ENCODE measurements at places on chromosomes 6 and 20. TPM values are rescaled to one million over a fixed set of nuclear protein-coding genes. Genes with fewer than 3 reads are reported as not detected.
A peak's percentile ranks its signal among the peaks of the same experiment; 100 is the strongest.

DNA sequence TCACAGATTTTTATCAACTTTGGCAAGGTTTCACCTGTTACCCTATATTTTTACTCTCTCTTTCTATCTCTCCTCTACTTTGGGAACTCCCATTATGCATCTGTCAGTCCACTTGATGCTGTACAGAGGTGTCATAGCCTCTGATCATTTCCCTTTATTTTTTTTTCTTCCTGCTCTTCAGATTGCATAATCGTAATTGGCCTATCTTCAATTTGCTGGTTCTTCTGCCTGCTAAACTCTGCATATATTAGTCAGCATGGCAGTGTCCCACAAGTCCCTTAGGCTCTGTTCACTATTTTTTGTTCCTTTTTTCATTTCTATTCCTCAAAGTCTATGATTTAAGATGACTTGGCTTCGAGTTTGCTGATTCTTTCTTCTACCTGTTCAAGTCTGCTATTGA, 44.7 kb upstream of the MICB start:
- no peak overlapping the region for H3K4me3 ChIP-seq
- no peak for DNase-seq
- H3K36me3 ChIP-seq: no peaks in the 10 kb centered on the region

- no peaks in the 10 kb centered on the region for H3K4me1 ChIP-seq
- no peaks in the 10 kb centered on the region for H3K27me3 ChIP-seq
- H3K27ac ChIP-seq: no peak overlapping the region
- no peak overlapping the region for H3K4me3 ChIP-seq
- DNase-seq: no peak
- no peaks in the 10 kb centered on the region for H3K36me3 ChIP-seq
Observed at GRCh38 chr6:39669973-39670342, 55.2 kb downstream of the KIF6 start.

DNA sequence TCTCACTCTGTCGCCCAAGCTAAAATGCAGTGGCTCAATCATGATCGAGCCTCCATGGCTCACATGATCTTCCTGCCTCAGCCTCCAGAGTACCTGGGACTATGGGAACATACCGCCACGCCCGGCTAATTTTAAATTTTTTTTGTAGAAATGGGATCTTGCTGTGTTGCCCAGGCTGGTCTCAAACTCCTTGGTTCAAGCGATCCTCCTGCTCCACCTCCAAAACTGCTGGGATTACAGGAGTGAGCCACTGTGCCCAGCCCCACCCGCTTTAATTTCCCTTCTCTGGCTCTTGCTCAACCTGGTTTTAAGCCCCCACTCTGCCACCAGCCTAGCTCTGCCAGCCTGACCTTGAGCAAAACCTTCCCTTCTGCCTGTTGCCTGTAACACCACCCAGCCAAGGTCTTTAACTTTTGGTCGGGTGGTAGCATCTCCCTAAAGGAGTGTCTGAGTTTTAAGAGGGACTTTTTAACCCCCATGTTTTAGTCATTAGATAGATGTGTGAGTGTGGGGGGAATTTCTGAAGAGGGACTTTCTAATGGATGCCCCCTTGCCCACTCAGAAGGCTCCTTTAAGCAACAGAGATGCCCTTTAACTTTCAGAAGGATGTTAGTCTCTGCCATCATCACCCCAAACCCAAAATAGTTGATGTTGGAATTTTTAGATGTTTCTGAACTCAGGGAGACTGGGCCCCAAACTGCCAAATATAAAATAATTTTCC, 71.8 kb upstream of the FOXP4 start:
- H3K4me3 ChIP-seq: no peak overlapping the region
- DNase-seq: no peak
- H3K27me3 ChIP-seq: no peaks in the 10 kb centered on the region
- H3K4me1 ChIP-seq: peaks cover 11% of the 10 kb centered on the region
- no peak overlapping the region for H3K27ac ChIP-seq

ZC2HC1B gene
- not detected for total RNA-seq

CLPSL2 gene
- not detected for total RNA-seq

DNA sequence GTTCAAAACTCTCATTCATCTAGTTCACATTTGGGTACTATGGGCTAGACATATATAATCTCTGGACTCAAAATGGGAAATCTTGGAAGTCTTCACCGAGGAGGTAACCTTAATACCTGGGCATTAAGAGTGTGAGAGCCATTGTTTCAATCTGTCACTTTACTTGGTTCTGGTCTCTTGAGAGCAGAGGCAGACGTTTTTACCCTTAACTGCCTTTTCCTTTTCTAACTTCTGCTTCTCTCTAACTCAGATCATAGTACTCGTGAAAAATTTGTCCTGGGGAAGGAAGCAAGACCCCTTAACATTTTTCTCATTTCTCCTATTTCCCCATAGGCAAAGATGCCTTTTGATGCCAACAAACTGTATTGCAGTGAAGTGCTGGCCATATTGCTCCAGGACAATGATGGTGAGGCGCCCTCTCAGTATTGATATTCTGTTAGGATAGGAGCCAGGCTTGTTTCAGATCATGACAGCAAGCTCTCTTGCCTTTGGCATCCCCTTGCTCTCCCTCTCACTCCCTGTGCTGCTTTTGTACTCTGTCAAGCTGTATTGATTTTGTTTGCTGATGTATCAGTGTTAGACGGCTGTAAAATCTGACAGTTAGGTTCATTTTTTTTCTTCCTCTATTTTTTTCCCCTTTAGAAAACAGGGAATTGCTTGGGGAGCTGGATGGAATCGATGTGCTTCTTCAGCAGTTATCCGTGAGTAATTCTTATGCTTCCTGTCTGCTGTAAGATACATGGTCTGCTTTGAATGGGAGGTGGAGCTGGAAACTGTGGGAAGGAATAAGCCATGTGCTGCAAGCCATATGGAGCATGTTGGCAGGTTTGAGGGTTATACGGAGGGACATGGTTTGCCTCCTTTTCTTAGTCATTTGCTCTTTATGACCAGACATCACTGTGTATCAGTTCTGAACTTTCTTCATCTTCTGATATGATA, 83.5 kb downstream of the CTNNBL1 start:
- DNase-seq: no peak
- H3K4me1 ChIP-seq: no peaks in the 10 kb centered on the region
- no peak overlapping the region for H3K4me3 ChIP-seq
- no peaks in the 10 kb centered on the region for H3K36me3 ChIP-seq

GRCh38 chr6:121828146-121828886, 392.9 kb downstream of the GJA1 start:
- no peaks in the 10 kb centered on the region for H3K36me3 ChIP-seq
- H3K4me1 ChIP-seq: no peaks in the 10 kb centered on the region
- no peaks in the 10 kb centered on the region for H3K27me3 ChIP-seq
- H3K27ac ChIP-seq: no peak overlapping the region

GRCh38 chr6:159555082-159555875, 137.8 kb downstream of the SOD2 start:
- no peak overlapping the region for H3K27ac ChIP-seq
- no peaks in the 10 kb centered on the region for H3K4me1 ChIP-seq
- no peak for DNase-seq
- no peak overlapping the region for H3K4me3 ChIP-seq

DNA sequence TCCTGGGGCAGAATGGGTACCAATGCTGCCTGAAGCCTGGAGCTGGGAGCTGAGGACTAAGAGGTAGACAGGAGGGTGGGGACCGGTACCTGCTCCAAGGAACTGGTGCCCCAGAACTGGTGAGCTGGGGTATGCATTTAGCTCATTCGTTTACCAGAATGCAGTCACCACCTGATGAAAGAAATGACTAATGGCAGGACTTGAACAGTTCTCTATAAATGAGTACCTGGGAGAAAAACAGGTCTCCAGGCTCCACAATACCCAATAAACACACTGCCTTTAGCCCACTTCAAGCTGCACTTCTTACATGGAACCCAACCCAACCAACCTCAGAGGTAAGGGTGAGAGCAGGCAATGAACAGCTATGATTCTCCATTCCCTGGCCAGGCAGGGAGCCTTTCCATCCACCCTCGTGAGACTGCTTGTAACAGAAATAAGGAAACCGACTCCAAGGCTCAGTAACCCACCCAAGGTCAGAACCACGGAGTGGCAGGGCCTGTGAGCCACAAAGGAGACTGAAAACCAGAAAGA, 15.4 kb downstream of the FKBP1A start:
- H3K27ac ChIP-seq: peak overlapping the region; percentile 79
- peaks cover 33% of the 10 kb centered on the region for H3K4me1 ChIP-seq
- no peak overlapping the region for H3K4me3 ChIP-seq
- peaks cover 27% of the 10 kb centered on the region for H3K36me3 ChIP-seq
- no peaks in the 10 kb centered on the region for H3K27me3 ChIP-seq

- H3K27me3 ChIP-seq: no peaks in the 10 kb centered on the region
- no peak overlapping the region for H3K4me3 ChIP-seq
- H3K4me1 ChIP-seq: no peaks in the 10 kb centered on the region
- DNase-seq: no peak
- H3K27ac ChIP-seq: no peak overlapping the region
Observed at GRCh38 chr6:121216928-121217327, 117.4 kb downstream of the TBC1D32 start.

- H3K4me3 ChIP-seq: no peak overlapping the region
- peaks cover 53% of the 10 kb centered on the region for H3K4me1 ChIP-seq
- DNase-seq: no peak
Observed at GRCh38 chr20:53917145-53918019, 153.0 kb downstream of the BCAS1 start.

GRCh38 chr6:56087421-56087820, 160.0 kb downstream of the COL21A1 start:
- H3K36me3 ChIP-seq: no peaks in the 10 kb centered on the region
- DNase-seq: no peak
- H3K4me1 ChIP-seq: peaks cover 6% of the 10 kb centered on the region
- no peaks in the 10 kb centered on the region for H3K27me3 ChIP-seq
- H3K27ac ChIP-seq: no peak overlapping the region

MAP3K7 gene
- 19.5 TPM for total RNA-seq

GRCh38 chr6:73569121-73569520, 48.3 kb upstream of the EEF1A1 start:
- H3K4me1 ChIP-seq: no peaks in the 10 kb centered on the region
- H3K27me3 ChIP-seq: no peaks in the 10 kb centered on the region
- DNase-seq: no peak
- no peak overlapping the region for H3K4me3 ChIP-seq
- no peaks in the 10 kb centered on the region for H3K36me3 ChIP-seq

IL20RA gene
- total RNA-seq: 6.0 TPM

GRCh38 chr20:6566821-6567220, 200.7 kb upstream of the BMP2 start:
- no peaks in the 10 kb centered on the region for H3K36me3 ChIP-seq
- H3K27ac ChIP-seq: no peak overlapping the region
- H3K4me1 ChIP-seq: no peaks in the 10 kb centered on the region
- no peak for DNase-seq
- no peak overlapping the region for H3K4me3 ChIP-seq

DNA sequence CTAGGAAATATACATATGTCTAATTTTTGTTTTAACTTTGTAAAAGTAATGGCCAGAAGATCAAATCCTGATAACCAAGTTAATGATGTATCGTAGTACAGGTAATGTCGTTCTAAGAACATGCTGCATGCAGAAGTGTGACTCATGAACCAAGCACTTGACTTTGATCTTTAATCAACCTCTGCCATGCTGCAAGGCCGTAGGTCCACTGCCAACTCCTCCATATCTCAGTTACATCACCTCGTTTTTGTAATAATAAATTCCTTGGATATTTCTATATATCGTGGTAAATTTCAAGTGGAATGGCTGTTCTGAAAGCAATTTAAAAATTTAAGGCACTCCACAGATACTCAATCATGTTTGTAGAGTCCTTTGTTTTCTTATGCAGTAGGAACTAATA, 771.7 kb downstream of the EPHA7 start:
- no peaks in the 10 kb centered on the region for H3K27me3 ChIP-seq
- H3K4me1 ChIP-seq: no peaks in the 10 kb centered on the region
- H3K36me3 ChIP-seq: no peaks in the 10 kb centered on the region
- H3K27ac ChIP-seq: no peak overlapping the region
- no peak for DNase-seq

- H3K27me3 ChIP-seq: peaks cover 61% of the 10 kb centered on the region
- no peaks in the 10 kb centered on the region for H3K4me1 ChIP-seq
- H3K27ac ChIP-seq: no peak overlapping the region
- H3K36me3 ChIP-seq: no peaks in the 10 kb centered on the region
- no peak for DNase-seq
- H3K4me3 ChIP-seq: peak overlapping the region; percentile 56
Observed at GRCh38 chr6:5084360-5084780, 771 bp upstream of the PPP1R3G start.

ADAM33 gene
- 15.4 TPM for total RNA-seq

AGPAT1 gene
- total RNA-seq: 55.5 TPM

MUCL3 gene
- total RNA-seq: 4.0 TPM

GRCh38 chr6:106413016-106413415, 52.5 kb downstream of the CRYBG1 start:
- H3K27ac ChIP-seq: no peak overlapping the region
- DNase-seq: no peak
- no peak overlapping the region for H3K4me3 ChIP-seq
- no peaks in the 10 kb centered on the region for H3K27me3 ChIP-seq

ANKRD60 gene
- total RNA-seq: not detected

AK9 gene
- total RNA-seq: 8.0 TPM

DNAAF9 gene
- 20.3 TPM for total RNA-seq

DDO gene
- 2.3 TPM for total RNA-seq

DSP gene
- total RNA-seq: 15.1 TPM

CYP24A1 gene
- 3.4 TPM for total RNA-seq

ARFGAP1 gene
- total RNA-seq: 87.5 TPM

DNA sequence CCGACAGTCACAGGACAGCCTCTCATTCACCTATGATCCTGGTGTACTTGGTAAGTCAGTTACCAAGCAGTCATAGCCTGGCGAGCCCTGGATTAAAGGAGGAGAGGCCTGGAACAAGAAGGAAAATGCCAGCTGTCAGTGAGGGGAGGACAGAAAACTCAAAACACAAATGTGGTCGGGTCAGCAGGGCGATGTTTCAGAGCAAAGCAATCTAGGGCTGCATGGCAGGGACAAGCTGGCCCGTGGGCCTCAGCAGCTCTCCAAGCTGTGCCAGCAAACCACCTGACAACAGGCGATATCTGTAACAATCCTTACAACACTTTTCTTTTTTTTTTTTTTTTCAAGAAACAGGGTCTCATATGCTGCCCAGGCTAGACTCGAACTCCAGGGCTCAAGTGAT, 40.3 kb downstream of the MGME1 start:
- DNase-seq: no peak
- H3K27me3 ChIP-seq: no peaks in the 10 kb centered on the region
- no peaks in the 10 kb centered on the region for H3K36me3 ChIP-seq
- no peak overlapping the region for H3K4me3 ChIP-seq
- peaks cover 5% of the 10 kb centered on the region for H3K4me1 ChIP-seq
- H3K27ac ChIP-seq: no peak overlapping the region

- H3K27me3 ChIP-seq: peaks cover 50% of the 10 kb centered on the region
- H3K36me3 ChIP-seq: no peaks in the 10 kb centered on the region
- DNase-seq: peak; percentile 23
- H3K4me1 ChIP-seq: no peaks in the 10 kb centered on the region
- no peak overlapping the region for H3K4me3 ChIP-seq
- H3K27ac ChIP-seq: no peak overlapping the region
Observed at GRCh38 chr20:46938434-46938833, 43.8 kb downstream of the EYA2 start.

RSPH4A gene
- 5.1 TPM for total RNA-seq

GRCh38 chr20:54160065-54161007, 13.4 kb downstream of the CYP24A1 start:
- H3K4me3 ChIP-seq: no peak overlapping the region
- no peak overlapping the region for H3K27ac ChIP-seq
- H3K4me1 ChIP-seq: no peaks in the 10 kb centered on the region
- no peak for DNase-seq

- no peak overlapping the region for H3K4me3 ChIP-seq
- DNase-seq: no peak
- no peaks in the 10 kb centered on the region for H3K27me3 ChIP-seq
- no peak overlapping the region for H3K27ac ChIP-seq
Observed at GRCh38 chr6:110618591-110619267, 142.3 kb upstream of the SLC22A16 start.
